ENCODE measurements at places on chromosomes 6 and 20.

DNA sequence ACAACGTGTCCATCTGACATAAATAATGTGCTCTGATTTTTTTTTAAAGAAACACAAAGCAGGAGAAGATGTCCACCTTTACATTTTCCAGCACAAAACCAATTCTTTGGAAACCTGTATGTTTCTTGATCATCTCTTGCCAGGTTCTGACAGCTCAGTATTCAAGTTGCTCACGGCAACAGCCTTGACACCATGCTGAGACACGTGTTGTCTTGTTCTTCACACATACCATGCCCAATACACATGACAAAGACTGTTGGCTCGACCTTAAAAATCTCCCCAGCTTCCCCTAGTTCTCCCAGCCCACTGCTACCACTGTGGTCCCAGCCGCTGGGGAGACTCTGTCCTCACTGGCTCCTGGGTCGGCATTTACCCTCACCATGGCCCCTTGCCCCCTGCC is 518.9 kb downstream of the PREX1 start:
- no peak for DNase-seq

- DNase-seq, result no peak
These were observed 163.9 kb downstream of the FAXC start for GRCh38 chr6:99185525-99185924.

DNA sequence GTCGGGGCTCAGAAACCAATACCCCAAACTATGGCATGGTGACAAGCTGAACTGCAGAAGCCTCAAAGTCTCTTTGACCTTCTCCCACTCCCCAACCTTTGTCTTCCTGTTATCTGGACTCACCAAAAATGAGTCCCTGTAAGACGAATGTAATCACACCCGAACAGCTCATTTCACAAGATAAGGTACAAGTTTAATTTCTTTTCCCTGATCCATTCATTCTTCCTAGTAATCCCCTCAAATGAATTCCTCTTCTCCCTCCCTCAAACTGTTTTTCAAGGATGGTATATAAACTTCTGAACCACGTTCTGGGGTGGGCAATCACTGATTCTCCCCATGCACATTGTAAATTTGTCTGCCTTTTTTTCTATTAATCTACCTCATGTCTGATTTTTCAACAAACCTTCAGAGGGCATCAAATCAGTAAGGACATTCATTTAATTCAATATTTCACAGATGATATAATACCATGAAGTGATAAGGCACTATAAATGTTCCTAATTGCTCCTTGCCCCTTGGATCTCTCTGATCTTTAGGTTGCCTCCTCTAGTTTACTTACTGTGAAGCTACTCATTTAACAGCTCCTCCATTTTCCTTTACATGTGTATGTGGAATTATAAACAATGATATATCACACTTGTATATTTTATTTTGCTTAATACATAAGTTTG is 77.2 kb downstream of the OR2B2 start:
- DNase-seq, result no peak

DNA sequence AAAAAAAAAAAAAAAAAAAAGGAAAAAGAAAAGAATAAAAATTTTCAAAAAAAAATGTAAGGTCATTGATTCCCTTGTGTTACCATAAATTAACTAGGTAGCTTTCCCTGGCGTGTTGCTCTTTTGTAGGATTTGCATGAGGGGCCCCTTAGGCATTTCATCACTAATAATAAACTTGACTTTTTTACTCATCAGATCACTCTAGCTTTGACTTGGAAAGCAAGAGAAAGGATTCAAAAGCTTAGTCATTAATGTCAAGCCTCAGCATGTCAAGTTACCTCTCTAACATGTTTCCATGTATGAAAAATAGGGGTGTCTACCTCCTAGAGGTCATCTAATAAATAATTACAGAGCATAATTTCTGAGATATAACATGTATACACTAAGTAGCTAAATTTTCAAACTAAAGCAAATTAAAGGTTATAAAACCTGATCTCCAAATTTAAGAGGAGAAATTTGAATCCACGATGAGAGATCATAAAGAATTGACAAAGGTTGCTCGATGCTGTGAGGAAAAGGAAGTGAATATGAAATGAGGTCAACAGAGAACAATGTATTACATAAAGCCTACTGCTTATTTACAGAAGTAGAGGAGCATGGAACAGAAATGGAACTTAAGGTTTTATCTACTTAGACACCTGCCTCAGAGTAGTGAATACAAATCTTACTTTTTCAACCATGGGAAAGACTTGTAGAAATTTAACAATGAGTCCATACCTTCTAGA is 86.8 kb downstream of the ARHGAP18 start:
- no peak for DNase-seq

DNA sequence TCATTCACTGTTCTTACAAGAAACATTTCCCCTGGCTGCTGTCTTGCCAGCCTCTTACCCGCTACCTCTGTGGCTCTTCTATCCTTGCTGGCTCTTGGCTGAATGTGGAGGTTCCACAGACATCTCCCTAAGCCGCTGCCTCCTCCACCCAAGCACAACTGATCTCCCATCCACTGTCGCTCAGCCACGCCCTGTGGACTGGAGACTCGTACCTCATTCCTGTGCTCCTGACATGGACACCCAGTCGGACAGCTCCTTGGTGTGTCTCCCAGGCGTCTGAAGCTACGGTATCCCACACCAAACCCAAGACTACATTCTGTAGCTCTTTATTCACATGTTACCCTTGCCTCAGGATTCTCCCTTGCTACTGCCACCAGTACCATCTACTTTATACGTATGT is 19.3 kb downstream of the RAE1 start:
- no peak for DNase-seq

DNA sequence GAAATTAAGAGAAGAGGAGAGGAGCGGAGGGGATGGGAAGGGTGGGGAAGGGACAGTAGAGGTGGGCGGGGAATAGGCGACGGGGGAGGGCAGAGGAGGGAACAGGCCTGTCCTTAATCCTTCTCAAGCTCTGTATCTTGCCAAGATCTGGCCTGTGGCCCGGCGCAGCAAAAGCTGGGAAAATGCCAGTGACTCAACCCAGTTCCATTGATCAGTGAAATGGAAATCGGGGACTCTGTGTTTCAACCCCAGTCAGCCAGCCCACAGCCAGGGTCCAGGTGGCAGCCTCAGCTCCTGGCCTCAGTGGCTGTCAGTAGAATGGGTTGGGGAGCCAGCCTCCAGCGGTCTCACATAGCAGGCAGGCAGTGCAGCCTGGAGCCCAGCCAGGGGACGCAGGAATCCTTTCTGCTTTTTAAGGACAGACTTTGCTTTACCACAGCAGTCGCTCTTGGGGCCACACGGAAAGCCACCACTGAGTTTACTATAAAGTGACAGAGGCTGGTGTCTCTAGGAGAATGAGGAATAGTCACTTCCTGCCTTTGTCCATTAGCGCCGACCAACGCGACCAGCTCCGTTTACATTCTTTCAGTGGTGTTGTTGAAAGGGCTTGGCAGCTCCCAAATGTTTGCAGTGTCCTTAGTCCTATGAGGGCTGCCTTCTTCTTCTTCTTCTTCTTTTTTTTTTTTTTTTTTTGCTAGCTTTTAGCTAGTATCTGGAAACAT is 128.0 kb downstream of the RIN2 start:
- DNase-seq, result no peak

- DNase-seq, result no peak
These were observed 9.3 kb downstream of the HLA-DOA start for GRCh38 chr6:33000055-33000454.

GRCh38 chr6:91782802-91783201 is 1195.9 kb upstream of the MAP3K7 start:
- no peak for DNase-seq

DNA sequence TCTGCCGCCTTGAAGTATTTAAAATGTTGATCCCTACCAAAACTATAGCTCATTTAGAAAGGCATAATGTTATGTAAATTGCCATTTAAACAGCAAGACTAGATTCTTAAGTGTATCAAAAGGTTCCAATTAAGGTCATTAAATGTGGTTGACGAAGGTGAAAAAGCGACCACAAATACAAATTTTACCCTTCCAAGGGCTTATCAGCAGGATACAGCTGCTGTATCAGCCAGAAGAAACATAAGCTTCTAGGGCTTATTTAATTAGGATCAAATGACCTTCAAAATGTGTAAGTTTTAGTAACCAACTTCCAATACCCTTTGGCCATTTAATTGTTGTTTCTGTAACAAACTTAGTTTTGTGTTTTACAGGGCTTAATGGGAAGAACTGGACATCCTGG is 139.9 kb downstream of the COL9A1 start:
- no peak for DNase-seq

GRCh38 chr6:146968041-146968760 is 236.0 kb upstream of the STXBP5 start:
- DNase-seq, result no peak

- DNase-seq, result no peak
These were observed 725.7 kb upstream of the FLRT3 start for GRCh38 chr20:15063081-15063480.

GRCh38 chr6:127279815-127280214 is 13.2 kb downstream of the RNF146 start:
- no peak for DNase-seq

GRCh38 chr20:4776079-4776630 is 54.4 kb downstream of the PRND start:
- no peak for DNase-seq

GRCh38 chr6:74091136-74091793 is 395.3 kb downstream of the CD109 start:
- DNase-seq, result no peak

DNA sequence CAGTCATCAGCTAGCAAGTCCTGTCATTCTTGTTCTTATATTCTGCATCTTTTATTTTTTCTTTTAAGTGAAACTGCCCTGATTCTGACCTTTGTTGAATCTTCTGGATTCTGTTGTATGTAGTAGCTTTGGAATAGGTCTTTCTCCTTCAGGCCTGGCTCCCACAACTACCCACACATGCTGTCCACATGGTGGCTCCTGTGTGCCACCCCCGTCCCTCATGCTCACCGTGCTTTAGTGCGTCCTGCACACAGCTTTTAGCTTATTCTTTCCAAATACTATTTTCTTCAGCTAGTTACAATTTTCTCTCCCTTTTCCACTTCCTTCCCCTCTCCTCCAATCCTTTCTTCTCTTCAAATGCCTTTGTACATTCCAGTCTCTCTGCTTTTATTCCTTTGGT is 61.8 kb downstream of the CTNNBL1 start:
- no peak for DNase-seq

Data from C1 segment of cervical spinal cord (tissue), 14 donors.